ENCODE measurements at places on chromosomes 2 and 18. TPM values are rescaled to one million over a fixed set of nuclear protein-coding genes. Genes with fewer than 3 reads are reported as not detected.

TRABD2A gene
- total RNA-seq, result 20.0 TPM

C2orf78 gene
- not detected for total RNA-seq

TACR1 gene
- not detected for total RNA-seq

DNAH6 gene
- 0.76 TPM for total RNA-seq

FBXO48 gene
- 1.7 TPM for total RNA-seq

CPO gene
- not detected for total RNA-seq

RBMS1 gene
- total RNA-seq, result 66.8 TPM

POU3F3 gene
- not detected for total RNA-seq

INPP1 gene
- 24.8 TPM for total RNA-seq

GDF7 gene
- total RNA-seq, result not detected

ADAM23 gene
- not detected for total RNA-seq

KIF3C gene
- total RNA-seq, result 2.0 TPM

MLPH gene
- total RNA-seq, result 27.1 TPM

MARCHF4 gene
- 0.17 TPM for total RNA-seq

All from MCF 10A (cell line).